ENCODE measurements at places on chromosomes 16 and 17.

- no peak for DNase-seq
Measured at GRCh38 chr17:46154151-46154816, 38.9 kb downstream of the KANSL1 start.

- no peak for DNase-seq
Measured at GRCh38 chr16:77711775-77712174, 10.5 kb upstream of the NUDT7 start.

GRCh38 chr17:36932694-36933511 is 4.4 kb upstream of the LHX1 start:
- DNase-seq: no peak

DNA sequence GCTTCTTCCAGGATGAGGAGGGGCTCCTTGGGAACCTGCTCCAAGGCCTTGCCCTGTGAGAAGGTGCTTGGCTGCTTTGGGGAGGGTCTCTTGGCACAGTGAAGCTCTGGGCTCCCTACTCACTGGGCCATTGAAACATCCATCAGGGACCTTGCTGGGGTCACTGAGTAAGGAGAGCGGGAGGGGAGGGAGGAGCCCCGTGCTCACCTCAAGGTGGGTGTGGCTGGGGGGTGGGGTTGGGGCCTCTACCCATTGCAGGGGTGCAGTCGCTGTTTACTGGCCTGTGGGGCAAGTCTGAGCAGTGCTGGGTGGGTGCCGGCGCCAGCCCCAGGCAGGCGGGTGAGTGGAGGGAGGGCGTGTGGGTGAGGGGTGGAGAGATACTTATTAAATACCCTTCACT is 9.9 kb downstream of the TNS4 start:
- no peak for DNase-seq

GRCh38 chr16:73036074-73036826 is 11.7 kb downstream of the ZFHX3 start:
- peak; percentile 75 for DNase-seq

- no peak for DNase-seq
Measured at GRCh38 chr17:78316115-78316866, 43.6 kb downstream of the SOCS3 start.

GRCh38 chr16:75928295-75928694 is 202.0 kb upstream of the CPHXL start:
- DNase-seq: no peak

DNA sequence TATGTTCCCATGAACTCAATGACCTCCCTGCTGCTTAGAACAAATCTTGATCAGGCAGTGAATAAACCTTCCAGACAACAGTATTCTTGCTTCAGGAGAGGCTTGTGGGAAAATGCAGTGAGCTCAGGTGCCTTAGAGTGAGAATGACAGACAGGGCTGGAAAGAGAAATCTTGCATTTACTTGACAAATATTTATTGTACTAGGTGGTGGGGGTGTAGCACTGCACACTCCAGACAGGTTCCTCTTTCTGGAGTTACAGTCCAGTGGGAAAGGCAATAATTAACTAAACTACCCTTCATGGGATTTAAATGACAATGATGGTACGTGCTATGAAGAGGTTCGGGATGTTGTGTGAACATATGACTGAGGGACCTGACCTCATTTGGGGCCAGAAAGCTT is 182.9 kb downstream of the SHISA9 start:
- no peak for DNase-seq

DNA sequence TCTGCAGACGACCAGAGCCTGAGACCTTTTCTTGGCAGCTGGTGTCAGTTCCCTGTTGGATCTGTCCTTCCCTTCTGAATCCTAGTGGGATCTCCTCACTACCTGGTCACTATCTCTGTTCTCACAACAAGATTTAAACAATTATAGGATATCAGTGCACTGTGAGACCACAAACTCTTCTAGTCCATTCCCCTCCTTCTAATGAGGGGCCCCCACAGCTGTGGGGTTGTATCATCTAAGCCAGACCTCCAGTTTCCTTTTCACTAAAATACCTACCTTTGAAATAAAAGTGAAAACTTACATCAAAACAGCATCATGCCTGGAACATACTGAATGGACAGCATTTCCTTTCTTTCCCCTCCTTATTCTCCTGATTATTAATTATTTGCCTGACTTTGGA is 233.2 kb downstream of the PRKCA start:
- no peak for DNase-seq

DNA sequence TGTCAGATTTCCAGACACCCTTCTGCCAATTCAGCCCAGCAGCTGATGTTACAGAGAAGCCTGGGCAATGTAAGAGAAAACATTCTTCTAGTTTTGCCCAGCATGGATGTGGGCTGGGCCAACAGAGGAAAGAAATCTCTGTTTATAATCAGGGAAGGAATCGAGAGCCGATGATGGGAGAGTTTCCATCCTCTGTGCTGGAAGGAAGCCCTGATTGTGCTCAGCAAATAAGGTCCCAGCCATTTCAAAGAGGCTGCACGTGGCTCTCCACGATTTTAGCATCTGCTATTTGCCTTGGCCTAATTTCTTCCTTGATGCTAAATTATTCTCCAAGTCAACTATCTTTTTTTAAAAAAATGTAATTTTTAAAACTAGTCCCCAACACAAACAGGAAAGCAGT is 70.0 kb downstream of the IRX6 start:
- DNase-seq: no peak

DNA sequence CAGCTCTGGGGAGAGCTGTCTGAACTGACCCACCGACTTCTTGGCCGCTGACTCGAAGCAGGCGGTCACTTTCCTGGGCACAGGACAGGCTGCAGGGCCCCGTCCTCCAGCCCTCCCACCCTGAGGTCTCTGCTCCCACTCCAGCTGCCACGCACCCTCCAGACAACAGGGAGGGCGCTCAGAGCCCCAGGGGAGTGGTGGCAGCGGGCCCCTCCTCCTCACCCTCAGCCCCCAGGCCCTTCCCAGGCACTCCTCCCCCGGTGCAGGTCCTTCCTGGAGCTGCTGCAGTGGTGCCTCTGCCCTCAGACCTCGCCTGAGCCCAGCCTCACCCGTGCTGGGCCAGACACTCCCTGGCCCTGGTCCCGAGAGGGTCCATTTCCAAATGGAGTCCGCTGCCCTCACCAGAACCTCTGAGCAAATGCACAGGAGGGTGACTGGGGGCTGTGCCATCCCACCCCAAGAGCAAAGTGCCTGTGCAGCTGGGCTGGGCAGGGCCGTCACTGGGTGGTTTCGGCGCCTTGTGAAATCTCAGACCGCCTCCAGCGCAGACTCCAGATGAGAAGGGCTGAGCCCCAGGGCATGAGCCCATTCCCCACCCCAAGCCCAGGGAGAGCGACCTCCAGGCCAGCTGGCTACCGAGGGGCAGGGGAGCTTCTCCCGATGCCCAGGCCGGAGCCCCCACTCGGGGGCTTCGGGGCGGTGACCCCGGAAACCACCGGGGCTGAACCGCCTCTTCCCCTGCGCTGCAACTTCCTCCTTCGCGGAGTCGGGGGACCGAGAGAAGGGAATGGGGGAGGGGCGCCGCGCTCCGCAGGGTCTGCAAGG is 717 bp downstream of the CYBA start:
- DNase-seq: no peak

- no peak for DNase-seq
Measured at GRCh38 chr16:48054881-48055601, 100.8 kb downstream of the ABCC12 start.

GRCh38 chr16:54286366-54287130 is at the start of gene IRX3:
TSS of gene IRX3 (minus strand) at chr16:54286787. CDS start at chr16:54286050, 737 bp downstream.
- no peak for DNase-seq

DNA sequence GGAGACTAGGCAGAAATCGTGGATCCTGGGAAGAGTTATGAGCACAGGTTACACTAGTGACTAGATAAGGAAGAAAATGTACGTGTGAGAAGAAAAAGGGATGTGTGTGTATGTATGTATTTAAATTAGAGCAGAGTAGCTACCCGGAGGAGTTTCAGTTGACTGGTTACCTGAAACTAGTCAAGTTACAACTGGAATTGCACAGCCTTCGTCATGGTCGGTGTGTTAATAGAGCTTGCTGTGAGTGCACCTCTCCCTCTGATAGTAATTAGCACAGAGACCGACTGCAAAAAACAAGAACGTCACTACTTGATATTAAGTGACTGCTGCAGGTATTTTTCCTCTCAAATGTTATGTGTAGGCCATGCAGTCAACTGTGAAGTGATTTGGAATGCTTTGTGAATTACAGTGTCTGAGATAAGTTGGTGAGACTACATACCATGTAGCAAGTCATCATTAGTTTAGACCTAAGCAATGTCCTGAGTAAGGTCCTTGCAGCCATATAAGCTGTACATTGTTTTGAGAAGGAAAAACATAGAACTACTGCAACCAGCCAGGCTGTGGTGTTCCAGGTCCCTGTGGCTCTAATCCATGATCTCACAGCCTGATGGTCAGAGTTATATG is 95.7 kb downstream of the WNT3 start:
- DNase-seq: no peak

DNA sequence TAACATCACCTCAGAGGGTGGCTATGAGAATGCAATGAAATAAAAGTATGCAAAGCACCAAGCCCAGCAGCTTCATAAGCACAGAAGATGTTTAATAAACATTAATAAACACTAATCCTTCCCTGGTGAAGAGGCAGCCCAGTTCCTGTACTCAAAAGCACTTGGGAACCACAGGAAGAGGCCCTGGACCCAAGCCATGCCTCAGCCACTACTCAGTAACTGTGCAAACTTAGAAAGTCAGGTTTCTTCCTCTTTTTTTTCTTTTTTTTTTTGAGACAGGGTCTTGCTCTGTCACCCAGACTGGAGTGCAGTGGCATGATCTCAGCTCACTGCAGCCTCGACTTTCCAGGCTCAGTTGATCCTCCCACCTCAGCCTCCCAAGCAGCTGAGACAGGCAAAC is 5.3 kb downstream of the ARHGAP17 start:
- no peak for DNase-seq

GRCh38 chr17:39000021-39000601 is 32.9 kb upstream of the FBXO47 start:
- no peak for DNase-seq

DNA sequence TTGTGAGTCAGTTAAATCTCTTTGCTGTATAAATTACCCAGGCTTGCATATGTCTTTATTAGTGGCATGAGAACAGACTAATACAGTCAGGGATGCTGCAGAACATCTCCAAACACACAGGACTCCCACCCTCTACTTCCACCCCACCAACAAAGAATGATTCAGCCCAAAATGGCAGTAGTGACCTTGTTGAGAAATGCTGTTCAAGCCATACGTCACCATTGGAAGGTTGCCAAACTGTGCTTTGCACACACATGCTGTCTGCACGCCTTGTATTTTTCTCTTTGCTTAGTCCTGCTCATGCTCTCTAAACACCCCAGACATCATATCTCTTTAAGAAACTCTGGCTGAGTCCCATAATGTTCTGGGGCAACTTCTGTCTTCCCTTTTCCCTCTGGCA is 589.6 kb downstream of the WWOX start:
- DNase-seq: no peak

- DNase-seq: no peak
Measured at GRCh38 chr16:86874141-86874540, 295.8 kb downstream of the FOXL1 start.

- DNase-seq: no peak
Measured at GRCh38 chr17:81083125-81083765, 48.3 kb downstream of the BAIAP2 start.

GRCh38 chr16:27645396-27645795 is 95.5 kb downstream of the KATNIP start:
- no peak for DNase-seq

DNA sequence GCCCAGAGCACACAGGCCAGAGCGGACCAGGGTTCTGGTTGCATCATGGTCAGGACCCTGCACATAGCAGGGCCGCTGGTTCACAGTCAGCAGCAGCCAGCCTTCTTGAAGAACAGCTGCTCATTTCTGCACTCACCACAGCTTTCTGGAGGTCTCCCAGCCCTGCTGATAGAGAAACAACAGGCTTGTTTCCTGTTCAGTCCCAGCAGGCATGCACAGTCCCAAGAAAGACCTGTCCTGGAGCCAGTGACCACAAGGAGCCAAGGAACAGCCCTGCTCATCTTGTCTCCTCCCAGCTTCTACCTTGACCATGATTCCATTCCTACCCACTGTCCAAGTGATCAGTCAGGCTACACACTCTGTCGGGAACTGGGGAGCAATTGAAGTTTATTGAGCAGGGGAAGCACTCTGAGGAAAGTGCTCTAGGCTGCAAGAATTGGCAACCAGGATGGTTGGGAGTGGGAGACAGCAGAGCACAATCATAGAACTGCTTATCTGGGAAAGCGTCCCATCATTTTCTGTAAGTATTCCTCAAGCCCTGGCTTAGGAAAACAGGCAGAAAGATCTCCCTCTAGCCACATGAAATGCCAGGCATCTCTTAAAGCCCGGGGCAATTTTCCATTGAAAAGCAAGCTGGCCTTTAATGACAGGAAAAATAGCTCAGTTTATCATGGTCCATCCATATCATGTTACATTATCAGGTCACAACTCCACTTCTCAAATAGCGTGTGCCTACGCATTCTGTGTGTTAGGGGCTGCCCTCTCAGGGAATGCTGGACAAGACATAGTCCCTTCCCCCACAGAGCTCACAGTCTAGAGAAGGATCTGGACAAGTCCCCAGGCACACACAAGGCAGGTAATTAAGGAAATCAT is 155.4 kb upstream of the FOXF1 start:
- DNase-seq: no peak

GRCh38 chr17:36629970-36630502 is 28.7 kb downstream of the MRM1 start:
- no peak for DNase-seq

DNA sequence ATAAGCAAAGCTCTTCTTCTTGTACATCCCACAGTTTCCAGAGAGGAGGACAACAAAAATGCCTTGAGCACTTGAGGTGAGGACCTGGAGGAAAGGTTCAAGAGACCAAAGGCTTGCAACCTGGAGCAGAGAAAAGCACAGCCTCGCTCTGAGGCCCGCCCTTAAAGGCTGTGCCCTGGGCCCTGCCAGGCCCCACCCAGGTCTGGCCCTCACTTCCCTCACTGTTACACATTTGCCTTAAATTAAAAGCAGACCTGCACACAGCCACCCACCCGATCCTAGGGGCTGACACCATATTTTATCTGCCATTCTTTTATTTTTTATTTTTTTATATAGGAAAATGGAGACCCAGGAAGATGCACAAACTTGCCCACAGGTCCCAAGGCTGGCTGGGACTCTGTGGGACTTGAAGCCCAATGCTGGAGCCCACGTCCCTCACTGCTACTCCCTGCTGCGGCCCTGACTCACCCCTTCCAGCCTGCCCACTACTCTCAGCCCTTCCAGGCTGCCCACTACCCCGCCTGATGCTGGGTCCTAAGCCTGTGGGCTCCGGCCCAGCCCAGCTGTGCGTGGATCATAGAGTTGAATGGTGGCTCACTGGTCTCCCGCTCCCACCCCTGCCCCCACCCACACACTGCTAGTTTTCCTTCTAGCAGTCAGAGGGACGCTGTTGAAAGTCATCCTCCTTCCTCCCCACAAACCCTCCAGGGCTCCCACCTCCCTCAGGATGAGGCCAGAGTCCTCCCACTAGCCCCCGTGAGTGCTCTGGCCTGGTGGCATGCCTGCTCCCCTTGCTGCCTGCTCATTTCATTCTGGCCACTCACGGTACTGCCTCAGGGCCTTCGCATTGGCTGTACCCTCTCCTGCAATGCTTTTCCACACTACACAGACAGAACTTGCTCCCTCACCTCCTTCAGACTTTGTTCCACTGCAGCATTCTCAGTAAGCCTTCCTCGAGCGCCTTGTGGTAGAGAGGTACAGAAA is 77.6 kb upstream of the MED9 start:
- DNase-seq: no peak
